Activated naive CD8-positive, alpha-beta T cell treated with anti-CD3 and anti-CD28 coated beads, Interleukin-2, amount 10 ng/mL, durations not matched to agents 7 days and 5 days (primary cell): ENCODE measurements at places on chromosomes 5 and 9.

DNA sequence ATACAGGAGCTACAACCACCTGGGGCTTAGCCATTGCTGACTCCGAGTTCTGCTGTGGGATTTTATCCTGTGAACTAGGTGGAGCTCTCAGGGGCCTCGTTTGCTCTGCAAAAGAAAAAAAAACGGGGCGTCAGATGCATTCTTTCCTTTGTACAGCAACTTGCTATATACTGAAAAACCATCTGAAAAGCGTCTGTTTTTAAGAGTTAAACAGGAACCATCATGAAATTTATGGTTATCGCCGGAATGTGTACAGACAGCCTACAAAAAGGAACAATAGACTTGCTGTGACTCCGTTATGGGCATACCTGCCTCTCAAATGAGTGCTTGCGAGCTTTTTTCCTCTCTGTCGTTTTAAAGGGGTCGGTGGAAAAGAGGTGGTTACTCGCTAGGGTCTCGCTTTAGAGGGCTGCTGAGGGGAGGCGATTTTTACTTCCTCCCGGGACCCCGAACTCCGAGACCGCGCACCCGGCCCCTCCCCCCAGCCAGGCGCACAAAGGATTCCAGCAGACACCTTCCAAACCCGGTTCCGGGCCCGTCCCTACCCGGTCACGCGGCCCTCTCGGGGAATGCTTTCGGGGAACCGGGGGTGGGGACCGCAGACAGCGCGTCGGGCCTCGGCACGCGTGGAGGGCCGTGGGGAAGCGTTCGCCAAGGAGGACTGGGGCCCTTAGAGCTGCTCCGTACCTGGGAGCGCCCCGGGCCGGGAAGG is 826 bp downstream of the PAIP1 start:
- DNase-seq, result no peak

DNA sequence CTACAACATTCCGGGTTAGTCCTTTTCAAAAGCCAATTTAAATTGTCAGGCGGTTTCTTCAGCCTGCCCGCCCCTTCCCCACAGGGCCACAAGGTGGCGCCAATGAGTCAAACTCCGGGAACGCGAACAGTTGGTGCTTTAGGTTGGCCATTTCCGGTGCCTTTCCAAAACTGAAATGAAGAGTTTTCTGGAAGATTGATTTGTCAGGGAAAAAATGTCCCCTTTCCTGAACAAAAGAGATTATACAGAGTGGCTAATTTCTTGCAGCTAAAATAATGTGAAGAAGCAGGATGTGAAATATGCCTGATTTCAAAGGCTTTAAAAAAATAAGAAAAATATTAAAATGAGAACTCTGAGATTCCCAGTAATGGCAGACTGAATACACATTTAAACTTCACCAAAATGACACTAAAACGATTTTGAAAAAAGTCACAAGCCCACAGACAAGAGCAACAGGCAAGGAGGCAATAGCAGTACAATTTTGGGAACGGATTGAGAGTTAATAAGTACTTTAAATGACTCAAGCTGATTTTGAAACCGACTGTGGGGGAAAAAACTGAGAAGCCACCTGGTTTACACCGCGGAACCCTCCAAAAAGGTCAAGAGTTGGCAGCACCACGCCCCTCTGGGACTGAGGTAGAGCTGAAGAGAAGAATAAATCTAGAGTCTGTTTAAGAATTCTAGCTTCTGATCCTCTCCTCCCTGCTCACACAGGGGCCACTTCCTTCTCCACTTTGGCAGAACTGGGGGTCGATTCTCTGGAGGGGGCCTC is 45.7 kb downstream of the SLC46A2 start:
- DNase-seq, result peak; percentile 81

GRCh38 chr9:26863074-26863473 is 29.5 kb downstream of the CAAP1 start:
- no peak for DNase-seq

DNA sequence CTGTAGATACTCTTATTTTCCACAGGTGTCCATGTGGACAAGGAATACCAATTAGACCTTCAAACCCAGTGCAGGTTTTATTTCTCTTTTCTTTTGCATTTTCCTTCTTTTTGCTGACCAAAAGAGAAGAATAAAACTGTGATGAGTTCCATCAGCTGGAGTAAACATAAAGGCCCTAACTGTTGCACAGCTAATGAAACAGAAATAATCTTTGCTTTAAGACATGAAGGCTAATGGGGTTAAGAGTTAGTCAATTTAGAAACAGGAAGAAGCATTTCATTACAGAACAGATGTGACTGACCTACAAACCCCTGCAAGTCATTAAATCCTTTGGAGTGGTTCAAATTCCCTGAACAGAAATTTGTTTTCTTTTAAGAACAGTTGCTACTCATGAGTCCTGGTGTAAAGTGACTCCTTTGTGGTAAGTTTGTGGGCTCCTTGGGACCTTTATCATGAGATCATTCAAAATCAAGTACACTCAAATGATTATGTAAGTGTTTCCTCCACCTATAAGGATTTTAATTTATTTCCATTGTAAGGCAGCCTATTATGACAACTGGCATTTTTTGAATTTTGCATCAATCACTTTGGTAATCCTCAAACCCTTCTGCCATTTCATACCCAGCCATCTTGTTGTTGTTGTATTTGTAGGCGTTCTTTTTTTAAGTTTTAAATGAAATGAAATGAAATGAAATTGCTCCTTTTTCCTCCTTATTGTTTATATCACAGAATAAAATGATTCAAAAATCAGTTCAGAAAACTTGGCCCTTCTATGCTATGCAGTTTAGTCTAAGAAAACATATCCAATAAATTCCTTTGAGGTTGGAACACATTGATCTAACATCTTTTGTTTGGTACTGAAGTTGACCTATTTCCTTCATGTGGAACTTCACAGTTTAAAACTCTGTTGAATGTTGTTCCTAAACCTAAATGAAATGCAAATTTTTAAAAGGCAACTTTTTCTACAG is 1.3 kb downstream of the MINAR2 start:
- no peak for DNase-seq

DNA sequence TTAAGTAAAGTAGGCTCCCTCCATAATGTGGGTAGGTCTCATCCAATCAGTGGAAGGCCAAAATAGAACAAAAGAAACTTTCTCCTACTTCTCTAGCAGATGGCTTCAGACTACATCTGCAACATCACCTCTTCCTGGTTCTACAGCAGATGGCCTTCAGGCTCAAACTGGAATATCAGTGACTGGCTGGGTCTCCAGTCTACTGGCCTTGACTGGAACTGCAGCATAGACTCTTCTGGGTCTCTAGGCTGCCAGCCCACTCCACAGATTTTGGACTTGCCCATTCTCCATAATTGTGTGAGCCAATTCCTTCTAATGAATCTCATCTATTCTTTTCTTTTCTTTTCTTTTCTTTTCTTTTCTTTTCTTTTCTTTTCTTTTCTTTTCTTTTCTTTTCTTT is 64.8 kb downstream of the ACER2 start:
- DNase-seq, result no peak

GRCh38 chr5:111772456-111773122 is 15.6 kb upstream of the NREP start:
- DNase-seq, result no peak

DNA sequence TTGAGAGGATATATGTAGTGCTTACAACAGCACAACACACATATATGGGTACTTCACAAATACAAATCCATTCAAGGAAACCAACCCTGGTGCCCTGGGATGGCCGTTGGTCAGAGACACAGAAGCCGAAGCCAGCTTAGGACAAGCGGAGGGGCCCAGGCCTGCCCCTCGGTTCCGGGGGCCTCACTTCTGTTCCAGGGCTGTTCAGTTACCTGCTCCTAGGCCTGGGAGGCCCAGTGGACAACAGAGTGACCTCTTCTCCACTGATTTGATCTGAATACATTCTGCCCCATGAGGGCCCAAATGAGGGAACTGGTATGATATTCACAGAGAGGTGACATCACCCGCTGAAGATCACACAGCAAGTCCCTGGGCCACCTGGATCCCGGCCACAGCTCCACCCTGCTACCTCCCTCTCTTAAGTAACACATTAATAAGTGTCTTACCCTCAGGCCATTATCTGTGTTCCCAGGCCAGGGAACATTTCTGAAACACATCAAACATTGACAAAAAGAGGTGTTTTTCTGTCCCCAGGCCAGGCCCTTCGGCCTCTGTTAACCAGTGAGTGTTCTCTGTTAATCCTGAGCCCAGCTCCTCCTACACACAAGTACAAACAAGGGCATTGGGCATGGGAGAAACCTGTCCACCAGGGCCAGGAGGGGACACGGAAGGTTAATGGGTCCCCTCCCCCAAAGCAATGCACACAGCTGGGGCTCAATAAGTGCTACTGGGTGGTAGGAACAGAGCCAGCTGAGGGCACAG is 4.5 kb upstream of the GRHPR start:
- no peak for DNase-seq

DNA sequence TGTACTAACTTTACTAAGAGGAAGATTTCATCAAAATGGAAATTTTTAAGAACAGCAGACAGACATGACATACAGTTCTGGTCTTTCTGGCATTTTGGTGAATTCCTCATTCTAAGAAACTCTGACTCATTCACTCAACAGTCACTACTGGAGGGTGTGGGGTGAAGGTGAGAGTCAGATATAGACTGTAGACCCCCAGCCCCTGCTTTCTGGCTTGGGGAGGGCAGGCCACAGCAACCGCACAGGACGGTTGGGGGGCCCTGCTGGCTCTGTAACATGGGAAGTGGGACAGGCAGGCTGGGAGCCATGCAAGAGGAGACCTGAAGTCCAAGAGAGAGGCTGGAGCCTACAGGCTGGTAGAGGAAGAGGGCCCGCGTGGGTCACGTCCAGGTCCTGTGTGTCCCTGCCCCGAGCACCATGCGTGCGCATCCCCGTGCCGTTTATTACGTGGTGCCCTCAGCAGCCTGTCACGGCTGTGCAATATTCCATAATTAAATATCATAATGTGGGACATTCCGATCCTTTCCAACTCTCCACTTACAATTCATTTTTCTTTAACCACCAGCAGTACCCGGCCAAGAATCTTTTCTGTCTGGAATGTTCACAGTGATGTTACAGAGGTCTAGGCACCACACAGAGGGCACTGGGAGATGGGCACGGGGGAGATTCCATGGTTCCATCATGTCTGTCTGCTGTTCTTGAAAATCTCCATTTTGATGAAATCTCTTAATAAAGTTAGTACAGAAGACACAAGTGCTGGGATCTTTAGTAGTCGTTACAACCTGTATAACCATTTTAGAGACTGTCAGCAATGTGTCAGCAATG is 75.5 kb downstream of the SEMA4D start:
- peak; percentile 76 for DNase-seq

GRCh38 chr5:76341651-76342334 is 61.3 kb upstream of the IQGAP2 start:
- no peak for DNase-seq

DNA sequence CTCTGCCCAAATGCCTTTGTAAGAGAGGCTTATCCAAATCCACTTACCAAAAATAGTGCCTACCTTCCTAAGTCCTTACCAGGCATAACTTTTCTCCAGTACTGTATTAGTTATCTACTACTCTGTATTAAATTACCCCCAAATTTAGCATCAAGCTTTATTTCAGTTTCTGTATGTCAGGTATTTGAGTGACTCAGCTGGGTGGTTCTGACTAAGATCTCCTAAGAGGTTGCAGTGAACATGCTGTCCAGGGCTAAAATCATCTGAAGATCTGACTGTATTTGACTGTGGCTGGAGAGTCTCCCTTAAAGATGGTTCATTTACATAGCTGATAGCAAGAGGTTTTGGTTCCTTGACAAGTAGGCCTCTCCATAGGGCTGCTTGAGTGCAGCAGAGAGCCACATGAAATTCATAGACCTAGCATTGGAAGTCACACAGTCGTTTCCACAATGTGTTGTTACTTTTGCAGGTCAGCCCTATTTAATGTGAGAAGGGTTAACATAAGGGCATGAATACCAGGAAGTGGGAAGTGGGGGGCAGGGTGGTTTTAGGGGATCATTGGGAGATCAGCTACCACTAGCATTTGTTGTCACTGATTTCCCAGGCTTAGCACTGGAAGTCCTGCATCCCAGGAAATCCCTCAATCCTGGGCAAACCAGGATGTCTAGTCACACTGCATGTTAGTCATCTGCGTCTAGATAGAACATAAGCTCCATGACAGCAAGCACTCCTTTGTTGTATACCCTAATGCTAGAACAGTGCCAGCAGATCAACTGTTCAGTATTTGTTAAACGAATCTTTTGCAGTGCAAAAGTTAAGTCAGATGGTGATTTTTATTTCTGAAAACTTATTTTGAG is 2.0 kb upstream of the ZNF622 start:
- no peak for DNase-seq

GRCh38 chr9:137173796-137174664 is 2.2 kb upstream of the TMEM210 start:
- no peak for DNase-seq

- no peak for DNase-seq
Measured at GRCh38 chr9:136851941-136852663, at the start of gene MAMDC4. MAMDC4 (plus strand) TSS chr9:136852346; CDS start chr9:136852417, 71 bp downstream.

- no peak for DNase-seq
Measured at GRCh38 chr9:110604171-110604601, 24.6 kb upstream of the SVEP1 start.

DNA sequence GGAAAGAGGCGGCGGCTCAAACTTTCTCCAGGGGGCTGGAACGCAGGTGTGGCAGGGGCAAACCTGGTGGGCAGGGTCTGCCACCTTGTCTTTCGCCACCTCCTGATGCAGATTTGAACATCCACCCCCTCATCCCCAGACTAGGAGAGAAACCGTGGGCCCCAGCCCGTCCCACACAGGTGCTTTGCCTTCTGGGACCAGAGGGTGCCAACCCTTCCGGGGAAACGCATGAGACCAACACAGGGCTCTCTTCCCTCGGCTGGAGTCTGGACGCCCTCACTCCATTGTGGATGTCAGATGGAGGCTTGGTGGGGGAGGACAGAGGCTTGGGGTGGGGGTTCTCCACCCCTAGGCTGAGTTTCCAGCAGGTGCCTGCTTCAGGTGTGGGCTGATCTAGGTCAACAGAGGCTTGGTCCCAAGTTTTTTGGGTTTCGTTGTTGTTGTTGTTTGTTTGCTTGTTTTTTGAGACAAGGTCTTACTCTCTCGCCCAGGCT is 9.5 kb downstream of the C9orf50 start:
- no peak for DNase-seq

GRCh38 chr5:3590967-3591900 is 4.4 kb upstream of the IRX1 start:
- DNase-seq, result no peak

DNA sequence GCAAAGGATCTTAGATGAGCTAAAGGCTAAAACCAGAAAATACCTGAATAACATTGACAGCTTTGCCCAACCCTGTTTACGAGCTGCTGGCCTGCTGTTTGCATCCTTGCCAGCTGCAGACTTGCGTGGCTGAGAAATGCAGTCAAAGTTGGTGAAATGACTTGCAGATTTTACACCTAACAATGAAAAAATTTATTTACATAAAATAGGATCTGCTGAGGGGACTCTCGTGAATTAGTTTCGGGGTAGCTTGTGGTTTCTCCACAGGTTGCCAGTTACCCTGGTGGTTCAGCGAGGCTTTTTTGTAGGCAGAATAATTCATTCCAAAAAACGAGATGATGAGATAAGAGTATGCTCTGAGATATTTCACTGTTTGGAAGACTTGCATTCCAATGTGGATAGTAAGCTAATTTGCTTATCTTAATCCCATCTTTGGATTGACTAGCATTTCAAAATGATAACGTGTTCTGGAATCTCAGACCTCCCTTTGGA is 65.7 kb upstream of the FANCC start:
- no peak for DNase-seq
